ENCODE measurements at places on chromosomes 1 and 21.

DNA sequence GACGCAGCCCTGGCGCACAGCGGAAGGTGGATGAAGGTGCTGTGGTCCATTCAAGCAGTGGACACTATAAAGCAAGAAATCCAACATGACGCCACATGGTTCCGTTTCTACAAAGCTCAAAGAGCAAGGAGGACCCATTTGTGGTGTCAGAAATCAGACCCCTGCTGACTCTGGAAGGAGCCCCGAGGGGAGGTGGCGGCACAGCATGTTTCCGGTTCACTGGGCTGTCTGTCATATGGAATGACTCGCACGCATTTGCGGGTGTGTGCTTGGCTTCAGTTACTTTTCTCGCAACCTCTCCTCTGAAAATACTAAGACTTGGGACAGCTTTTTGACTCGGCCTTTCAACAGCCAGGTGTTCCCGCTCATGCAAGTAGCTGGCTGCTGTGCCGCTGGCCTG, 29.1 kb upstream of the LRRC47 start:
- no peak for DNase-seq

- DNase-seq, result peak; percentile 5
Measured at GRCh38 chr1:232227306-232227705, 402.6 kb downstream of the SIPA1L2 start.

- DNase-seq, result no peak
Measured at GRCh38 chr1:206727981-206728696, 42.4 kb upstream of the IL19 start.

DNA sequence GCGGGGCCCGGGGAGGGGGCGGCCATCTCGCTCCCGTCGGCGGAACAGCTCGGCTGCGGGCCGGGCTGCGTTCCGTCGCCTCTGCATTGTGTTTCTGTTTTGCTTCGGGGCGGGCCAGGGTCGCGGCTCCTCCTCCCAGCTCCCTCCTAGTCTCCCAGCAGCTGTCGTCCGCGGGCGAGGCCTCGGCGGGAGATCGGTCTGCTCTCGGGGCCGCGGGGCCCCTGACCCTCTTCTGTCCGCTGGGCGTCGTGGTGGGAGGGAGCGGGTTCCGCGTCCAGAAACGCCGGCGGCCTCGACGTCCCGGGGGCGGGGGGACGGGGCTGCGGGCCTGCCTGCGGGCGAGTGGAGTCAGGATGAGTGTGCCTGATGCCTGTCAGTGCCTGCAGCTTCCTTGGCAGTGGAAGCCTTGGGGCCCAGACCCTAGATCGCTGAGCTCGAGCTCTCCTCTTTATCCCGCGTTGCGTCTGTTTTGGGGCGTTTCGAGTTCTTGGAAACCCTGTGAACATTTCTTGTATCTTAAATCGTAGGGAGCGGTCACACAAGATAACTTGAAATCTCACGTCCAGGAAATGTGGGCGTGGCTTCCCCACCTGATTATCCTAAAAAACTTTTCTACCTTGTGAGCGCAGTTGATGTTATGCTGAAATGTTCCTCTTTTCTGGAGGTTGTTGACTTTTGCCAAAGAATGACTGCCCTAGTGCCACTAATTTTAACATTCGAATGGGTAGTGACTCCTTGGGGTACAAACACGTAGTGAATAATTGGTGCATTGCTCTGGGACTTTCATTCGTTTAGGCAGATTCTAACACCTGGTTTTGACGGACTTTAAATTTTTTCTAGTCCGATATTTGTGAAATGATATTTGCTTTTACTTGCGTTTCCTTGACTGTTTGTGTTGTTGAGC, 676 bp downstream of the MORC3 start:
- DNase-seq, result peak; percentile 41

- no peak for DNase-seq
Measured at GRCh38 chr21:38498057-38498833, at the start of gene ERG. Gene ERG, minus strand, starts transcription at chr21:38498477. Its CDS starts 97 bp downstream, at chr21:38498380.

DNA sequence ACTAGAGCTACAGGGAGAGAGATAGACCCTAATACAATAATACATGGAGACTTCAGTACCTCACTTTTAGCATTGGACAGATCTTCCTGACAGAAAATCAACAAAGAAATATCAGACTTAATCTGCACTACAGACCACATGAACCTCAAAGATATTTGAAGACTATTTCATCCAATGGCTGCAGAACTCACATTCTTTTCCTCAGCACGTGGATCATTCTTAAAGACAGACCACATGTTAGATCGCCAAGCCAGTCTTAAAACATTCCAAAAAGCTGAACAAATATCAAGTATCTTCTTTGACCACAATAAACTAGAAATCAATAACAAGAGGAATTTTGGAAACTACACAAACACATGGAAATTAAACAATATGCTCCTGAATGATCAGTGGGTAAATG, 576.0 kb downstream of the KIF26B start:
- DNase-seq, result no peak

GRCh38 chr1:22263359-22263758, 120.5 kb upstream of the WNT4 start:
- no peak for DNase-seq

DNA sequence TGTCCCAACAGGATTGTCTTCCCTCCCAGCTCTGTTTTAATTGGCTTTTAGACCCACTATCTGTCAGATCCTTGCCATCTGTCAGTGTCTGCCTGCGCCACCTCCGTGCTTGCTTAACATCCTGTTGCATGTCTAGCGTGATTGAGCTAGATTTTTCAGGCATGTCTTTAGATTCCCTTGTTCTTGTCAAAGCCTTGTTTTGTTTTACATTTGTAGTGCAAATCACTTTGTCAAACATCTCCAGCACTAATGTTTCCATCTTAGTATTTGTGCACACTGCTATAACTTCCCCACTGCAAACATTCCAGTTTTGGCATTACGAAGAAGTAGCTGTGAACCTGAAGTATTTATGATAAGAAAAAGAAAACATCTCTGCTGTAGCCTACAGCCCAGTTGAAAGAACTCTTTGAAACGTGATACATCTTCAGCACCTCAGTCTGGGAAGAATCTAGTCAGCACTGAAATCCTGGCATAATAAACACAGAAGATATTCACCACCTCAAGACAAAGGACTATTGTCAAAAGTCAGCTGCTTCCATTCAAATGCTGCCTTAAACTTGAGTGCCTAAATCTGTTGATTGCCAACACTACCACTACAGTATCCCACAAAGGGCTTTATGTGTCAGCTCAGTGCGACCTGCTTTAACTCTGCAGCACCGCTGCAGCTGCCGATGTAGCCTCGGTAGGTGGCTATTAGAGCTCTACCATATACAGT, 105.0 kb downstream of the FNBP1L start:
- peak; percentile 55 for DNase-seq

- no peak for DNase-seq
Measured at GRCh38 chr21:29133796-29134195, 3.4 kb downstream of the MAP3K7CL start.

DNA sequence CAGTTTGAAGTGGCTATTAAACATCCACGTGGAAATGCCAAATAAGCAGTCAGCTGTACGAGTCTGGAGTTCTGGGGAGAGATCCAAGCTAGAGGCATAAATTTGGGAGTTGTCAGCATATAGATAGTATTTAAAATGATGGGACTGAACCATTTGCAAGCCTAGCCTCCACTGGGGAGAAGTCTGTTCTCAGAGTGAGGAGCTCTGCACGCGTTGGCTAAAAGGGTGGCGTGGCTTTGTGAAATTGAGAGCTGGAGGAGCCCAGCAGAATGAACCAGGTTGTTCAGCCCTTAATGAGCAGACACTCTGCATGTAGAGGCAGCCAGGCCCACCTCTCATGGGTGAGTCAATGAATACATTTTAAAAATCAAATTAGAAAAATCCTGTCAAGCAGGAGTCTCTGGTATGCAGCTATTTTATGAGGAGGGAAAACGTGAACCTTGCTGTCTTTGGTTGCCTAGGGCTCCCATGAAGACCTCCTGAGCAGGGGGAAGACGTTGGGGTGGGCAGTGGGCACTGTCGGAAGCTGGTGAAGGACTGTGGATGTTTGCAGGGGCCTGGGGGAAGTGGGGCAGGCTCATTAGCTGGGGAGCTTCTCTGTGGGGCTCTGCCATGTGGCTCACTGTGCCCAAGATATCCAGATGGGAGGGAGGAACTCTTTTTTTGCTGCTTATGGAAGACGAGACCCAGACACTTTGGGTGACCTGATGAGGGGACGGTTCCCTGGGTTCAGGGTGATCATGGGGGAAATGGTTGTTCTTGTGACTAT, 18.8 kb downstream of the TMCC2 start:
- no peak for DNase-seq

All from NCI-H1105 treated with DMSO at 0.1 percent for 48 hours (cell line).